Hepatocyte (in vitro differentiated cells): ENCODE measurements at places on chromosomes 2 and 18.

DNA sequence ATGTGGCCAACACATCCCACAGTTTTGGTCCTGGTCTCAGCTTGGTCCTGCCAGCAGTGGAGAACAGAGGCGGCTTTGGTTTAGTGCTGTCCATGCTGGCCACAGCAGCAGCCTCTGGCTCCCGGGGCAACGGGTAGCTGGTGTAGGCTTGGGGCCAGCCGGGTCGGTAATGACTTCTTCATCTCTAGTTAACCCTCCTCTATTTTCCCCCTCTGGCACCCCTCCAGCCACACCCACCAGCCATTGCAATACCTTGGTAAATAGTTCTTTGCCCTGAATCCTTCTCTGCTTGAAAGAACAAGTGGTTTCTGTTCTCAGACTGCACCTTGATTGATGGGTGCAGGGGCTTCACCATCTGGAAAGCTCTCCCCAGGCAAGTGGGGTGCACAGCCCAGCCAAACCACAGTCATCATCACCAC is 31.7 kb upstream of the ZNF396 start:
- DNase-seq: peak; percentile 30

DNA sequence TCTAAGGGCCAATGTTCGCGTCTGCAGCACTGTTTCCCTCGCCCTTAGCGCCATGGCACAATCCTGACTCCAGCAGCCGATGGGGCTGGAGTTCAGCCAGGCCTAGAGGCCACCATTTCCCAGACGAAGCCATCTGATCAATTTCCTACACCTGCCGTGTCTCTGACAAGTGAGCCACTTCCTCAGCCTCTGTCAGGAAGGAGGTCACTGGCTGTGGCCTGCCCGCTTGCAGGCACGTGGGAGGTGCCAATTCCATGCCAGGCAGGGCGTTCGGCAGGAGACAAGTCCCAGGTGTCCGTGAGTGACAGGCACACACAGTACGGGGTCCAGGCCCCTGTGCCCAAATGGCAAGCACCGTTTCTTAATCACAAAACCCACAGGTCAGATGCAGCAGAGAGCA is 234.5 kb downstream of the TWIST2 start:
- DNase-seq: no peak

GRCh38 chr2:27566628-27567027 is 16.2 kb upstream of the ZNF512 start:
- DNase-seq: no peak

GRCh38 chr18:61582202-61582710 is 249.0 kb downstream of the CDH20 start:
- DNase-seq: no peak
